Fibroblast of skin of abdomen (primary cell): ENCODE measurements at places on chromosomes 11 and 22.

- DNase-seq: no peak
Observed at GRCh38 chr22:30778261-30778660, 83.6 kb downstream of the OSBP2 start.

DNA sequence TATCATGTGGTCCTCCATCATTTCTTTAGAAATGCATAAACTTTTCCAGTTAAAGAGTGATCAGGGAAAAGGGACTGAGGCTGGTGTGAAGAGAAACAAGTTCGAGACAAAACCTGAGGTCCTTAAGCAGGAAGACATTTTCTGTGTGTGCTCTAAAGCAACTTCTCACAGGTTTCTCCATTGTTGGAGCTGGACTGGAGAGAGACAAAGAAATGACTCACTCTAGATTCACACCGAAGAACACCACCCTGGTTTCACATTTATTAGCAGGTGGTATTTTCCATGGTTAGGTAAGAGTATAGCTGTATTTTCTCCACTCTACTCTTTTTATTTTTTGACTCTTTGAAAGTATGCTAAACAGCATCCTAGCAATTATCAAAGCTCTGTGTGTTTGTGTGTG is 736.4 kb downstream of the KCNA4 start:
- no peak for DNase-seq

- DNase-seq: no peak
Observed at GRCh38 chr11:132450631-132451030, 1080.2 kb downstream of the NTM start.

GRCh38 chr22:44500599-44500998 is 2.6 kb upstream of the RTL6 start:
- no peak for DNase-seq

GRCh38 chr11:68300076-68300830 is 12.1 kb upstream of the LRP5 start:
- no peak for DNase-seq

GRCh38 chr22:46936378-46936903 is 174.0 kb downstream of the TBC1D22A start:
- peak; percentile 35 for DNase-seq

DNA sequence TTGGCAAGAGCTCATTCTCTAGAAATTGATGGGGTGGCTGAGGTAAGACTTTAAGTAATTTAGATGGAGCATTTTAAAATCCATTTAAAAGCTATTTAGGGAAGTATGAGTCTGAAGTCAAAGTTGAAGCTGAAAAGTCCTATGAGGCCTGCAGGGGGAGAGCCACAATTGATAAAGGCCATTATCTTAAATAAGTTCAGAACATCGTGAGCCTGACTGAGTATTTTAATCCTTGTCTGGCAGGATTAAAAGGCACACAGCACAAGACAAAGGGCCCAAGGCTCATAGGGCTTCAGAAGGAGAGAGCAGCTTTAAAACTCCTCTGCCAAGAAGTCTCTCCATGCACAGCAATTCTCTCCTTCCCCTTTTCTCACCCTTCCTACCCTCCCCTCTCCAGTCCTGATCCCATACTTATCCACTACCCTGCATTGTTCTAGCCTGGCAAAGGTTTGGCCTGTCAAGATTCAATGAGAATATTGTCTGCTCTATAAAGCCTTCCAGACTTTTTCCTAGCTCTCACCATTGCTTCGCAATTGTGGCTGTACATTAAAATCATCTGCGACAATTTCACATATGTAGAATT is 1312.9 kb downstream of the FAM181B start:
- no peak for DNase-seq

DNA sequence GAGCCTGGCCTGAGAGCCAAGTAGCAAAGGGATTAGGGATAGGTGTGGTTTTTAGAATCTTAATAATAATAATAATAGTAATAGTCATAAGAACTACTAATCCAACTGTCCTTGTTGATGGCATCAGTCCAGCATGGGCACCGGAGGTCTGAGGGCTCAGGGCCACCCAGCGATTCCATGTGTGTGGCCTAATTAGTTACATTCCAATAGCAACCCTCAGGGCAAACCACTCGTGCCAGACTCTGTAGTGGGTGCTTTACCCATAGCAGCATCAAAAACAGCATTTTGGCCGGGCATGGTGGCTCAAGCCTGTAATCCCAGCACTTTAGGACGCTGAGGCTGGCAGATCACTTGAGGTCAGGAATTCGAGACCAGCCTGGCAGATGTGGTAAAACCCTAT is 19.0 kb upstream of the MYH9 start:
- DNase-seq: no peak

- DNase-seq: no peak
Observed at GRCh38 chr22:16774911-16775500, 50.2 kb downstream of the XKR3 start.

- no peak for DNase-seq
Observed at GRCh38 chr11:75400146-75400865, 988 bp downstream of the RPS3 start.

- DNase-seq: no peak
Observed at GRCh38 chr22:38273135-38273826, 471 bp upstream of the TMEM184B start.

DNA sequence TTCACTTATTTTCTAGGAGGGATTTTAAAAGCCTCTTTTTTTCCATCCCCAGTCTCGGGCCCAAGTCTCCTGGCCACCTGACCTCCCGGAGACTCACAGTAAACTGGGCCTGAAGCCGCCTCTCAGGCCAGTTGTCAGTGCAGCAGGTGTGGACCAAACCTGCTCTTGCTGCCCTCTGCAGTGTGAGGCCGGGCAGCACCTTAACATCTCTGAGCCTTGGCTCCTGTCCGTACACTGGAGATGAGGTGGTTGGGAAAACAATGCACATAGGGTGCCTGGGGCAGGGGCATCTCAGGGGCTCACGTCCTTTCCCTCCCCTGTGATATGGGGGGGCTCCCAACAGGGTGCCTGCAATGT is 45.1 kb downstream of the PHF21B start:
- DNase-seq: no peak

GRCh38 chr11:86535773-86536172 is 136.6 kb downstream of the ME3 start:
- no peak for DNase-seq

GRCh38 chr11:122270535-122270934 is 154.5 kb upstream of the BLID start:
- no peak for DNase-seq

GRCh38 chr22:21832291-21833290 is 34.9 kb downstream of the MAPK1 start:
- DNase-seq: no peak

- DNase-seq: no peak
Observed at GRCh38 chr11:14150878-14151277, 188.4 kb downstream of the SPON1 start.

GRCh38 chr11:78213526-78214330 is 25.0 kb downstream of the USP35 start:
- no peak for DNase-seq

- DNase-seq: peak; percentile 46
Observed at GRCh38 chr11:96287822-96288439, 55.1 kb downstream of the MAML2 start.

DNA sequence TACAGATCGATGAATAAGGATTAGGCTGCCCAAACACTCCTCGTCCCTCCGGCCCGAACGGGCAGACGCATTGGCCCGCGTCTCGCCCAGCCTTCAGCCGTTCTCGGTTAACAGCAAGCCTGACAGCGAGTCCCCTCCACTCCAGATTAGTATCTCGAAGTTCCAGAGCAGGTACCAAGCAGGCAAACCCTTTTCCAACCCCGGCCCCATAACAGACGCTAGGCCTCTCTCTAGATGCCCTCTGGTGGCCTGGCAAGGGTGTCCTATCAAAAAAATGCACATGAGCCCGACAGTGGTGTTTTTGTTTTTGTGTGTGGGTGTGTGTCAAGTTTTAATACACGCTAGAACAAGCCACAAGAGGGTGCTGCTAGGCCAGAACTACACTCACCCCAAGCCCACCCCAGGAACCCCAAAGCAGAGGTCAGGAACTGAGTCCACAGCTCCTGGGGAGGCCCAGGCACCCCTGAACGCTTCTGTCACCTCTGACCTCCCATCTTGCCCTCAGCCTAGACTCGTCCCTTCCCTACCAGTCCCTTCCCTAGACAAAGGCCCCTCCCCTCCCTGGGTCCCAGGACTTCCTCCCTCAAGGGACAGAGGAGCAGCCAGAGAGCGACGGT is 658 bp upstream of the ARFGAP2 start:
- peak; percentile 75 for DNase-seq

- peak; percentile 44 for DNase-seq
Observed at GRCh38 chr11:8638300-8638699, 44.2 kb downstream of the TRIM66 start.

DNA sequence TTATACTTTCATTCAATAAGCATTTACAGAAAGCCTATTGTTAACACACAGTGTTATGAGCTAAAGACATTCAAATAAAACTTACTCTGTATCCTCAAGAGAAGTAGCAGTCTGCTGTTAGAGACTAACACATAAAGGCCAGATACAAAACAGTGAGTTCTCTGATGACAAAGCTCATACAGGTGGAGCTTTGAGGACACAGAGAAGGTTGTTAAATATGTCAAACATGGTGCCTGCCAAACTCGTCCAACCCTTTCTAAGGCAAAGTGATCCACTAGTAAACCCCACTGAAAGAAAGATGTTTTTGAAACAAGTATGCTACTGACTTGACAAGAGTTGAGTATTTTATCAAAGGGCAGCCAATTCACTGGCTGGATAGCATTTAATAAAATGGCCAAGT is 70.1 kb downstream of the C2CD3 start:
- no peak for DNase-seq

- no peak for DNase-seq
Observed at GRCh38 chr11:62152245-62153086, 28.7 kb downstream of the INCENP start.

- no peak for DNase-seq
Observed at GRCh38 chr22:26579331-26579886, 10.5 kb downstream of the TPST2 start.

GRCh38 chr22:30743257-30744020 is 48.8 kb downstream of the OSBP2 start:
- DNase-seq: no peak

- no peak for DNase-seq
Observed at GRCh38 chr11:27150098-27150497, 109.5 kb downstream of the BBOX1 start.
